Central memory CD4-positive, alpha-beta T cell (primary cell): ENCODE measurements at places on chromosomes 16 and 17.

DNA sequence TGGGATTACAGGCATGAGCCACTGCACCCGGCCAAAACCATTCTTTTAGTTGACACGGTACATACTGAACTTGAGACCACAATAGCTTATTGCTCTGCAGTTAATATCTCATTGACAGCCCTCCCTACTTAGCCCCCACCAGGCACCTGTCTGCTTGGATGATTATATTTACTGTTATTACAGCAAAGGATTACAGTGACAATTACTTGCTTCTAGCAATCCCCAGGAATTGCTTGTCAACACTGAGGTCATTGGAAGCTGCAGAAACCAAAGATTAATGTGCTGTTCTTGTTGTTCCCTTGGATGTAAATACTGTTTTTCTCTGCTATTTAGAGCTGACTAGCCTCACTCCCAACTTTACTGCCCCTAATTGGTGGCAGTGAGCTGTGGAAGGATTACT, 211.2 kb downstream of the LGALS9B start:
- no peak for DNase-seq

DNA sequence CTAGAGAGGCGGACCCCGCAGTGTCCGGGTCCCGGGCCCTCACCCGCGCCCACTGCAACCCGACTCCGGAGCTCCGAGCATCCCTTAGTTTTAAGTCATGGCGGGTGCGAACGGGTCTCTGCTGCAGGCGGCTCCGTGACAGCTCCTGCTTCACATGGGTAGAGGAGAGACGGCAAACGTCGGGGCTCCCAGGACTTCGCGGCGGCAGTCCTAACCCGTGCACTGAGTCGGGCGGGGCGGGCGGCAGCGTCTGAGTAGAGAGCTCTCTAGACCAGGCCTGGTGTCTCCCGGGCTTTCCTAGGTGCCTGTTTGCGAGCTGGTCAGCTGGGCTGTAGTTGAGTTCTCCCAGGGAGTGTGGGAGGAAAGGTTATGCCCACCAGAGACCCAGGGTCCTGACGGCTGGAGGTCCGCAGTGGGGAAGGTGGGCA, 345 bp downstream of the TSC2 start:
- DNase-seq, result no peak

- no peak for DNase-seq
Measured at GRCh38 chr17:65022751-65023700, 33.5 kb downstream of the GNA13 start.

- no peak for DNase-seq
Measured at GRCh38 chr17:40796846-40797245, 2.9 kb downstream of the KRT28 start.

GRCh38 chr17:28252436-28252835, 66.6 kb upstream of the TMEM97 start:
- no peak for DNase-seq

- DNase-seq, result no peak
Measured at GRCh38 chr17:82351254-82351712, 7.8 kb upstream of the TEX19 start.

DNA sequence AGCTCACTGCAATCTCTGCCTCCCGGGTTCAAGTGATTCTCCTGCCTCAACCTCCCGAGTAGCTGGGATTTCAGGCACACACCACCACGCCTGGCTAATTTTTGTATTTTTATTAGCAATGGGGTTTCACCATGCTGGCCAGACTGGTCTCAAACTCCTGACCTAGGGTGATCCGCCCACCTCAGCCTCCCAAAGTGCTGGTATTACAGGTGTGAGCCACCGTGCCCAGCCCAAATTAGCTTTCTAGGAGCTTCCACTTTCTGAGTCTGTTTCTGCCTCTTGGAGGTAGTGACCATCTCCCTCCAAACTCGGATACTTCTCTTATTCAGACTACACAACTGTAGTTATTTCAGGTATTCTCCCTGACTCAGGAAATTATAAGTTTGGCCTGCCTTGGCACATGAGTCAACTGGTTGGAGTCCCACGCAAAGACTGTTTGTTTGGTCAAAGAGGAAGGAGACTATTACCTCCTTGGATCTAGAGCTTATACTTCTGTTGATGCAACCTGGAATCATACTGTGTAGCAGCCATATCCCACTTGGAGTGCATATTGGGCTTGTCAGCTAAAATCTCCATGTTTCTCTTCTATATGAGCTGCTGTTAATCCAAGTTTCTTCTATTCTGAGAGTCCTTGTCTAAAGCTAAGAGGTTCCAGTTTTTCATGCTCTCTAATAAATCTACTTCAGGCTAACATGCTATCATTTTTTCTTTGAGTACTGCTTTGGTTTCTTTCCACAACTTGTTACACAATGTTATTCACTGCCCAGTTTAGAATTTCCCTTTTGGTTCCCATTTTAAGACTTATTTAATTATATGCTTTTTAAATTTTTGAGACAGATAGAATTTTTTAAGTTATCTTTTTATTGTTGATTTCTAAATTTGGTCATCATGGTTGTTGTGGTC, 7.5 kb downstream of the IL4R start:
- no peak for DNase-seq

DNA sequence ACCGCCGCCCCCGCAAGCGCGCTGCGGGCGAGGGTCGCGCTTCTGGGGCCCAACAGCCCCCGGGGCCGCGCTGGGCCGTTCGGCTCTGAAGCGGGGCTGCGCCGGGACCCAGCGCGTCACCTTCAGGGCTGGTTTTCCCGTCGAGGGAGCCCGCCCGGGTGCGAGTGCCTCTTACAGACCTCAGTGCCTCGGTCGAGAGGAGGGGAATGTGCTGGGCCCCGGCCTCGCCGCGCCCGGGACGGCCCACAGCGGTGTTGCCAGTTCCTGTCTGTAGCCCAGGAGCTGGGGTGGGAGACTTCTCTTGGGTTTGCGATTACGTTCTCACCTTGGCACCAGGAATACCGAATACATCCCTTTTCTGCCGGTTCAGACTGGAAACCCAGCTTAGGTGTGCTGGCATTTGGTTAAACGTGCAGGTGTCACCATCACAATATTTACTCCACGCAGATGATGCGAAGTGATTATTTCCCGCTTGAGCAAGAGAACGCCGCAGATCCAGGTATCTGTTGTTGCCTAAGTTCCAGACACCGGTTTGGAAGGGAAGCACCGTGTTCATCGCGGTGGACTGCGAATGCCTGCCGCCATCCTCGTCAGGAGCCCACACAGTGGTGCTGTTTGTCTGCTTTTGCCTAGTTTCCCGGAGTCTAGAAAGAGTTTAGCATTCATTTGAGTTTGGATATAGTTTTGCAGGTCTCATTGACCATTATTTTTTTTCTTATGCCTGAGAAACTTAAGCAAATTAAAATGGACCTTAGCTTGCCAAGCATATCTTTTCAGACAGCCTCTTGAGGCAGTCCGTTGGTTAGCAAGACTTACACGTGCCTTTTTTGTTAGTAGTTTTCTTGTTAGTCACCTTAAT, 914 bp downstream of the MAP1LC3B start:
- DNase-seq, result peak; percentile 24
